Activated CD4-positive, alpha-beta T cell treated with anti-CD3 and anti-CD28 coated beads, Interleukin-2, amount 50 U/mL, for 24 hours (primary cell): ENCODE measurements at places on chromosomes 1 and 21.

DNA sequence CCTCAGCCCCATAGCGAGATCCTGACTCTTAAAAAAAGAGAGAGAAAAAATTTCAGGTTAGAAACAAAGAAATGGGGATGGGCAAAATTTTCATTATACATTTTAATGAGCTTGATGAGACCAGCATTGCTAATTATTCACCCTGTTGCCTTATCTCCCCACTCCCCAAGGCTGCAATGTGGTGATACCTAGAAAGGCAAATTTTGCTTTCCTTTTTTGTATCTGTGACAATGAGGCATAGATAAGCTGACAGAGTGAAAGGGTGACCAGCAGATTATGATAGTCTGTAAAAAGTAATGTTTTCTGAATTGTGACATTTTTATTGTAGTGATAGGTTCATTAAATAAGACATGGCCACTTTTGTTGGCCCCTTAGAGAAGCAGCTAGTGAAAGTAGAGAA, 12.9 kb downstream of the SRRM1 start:
- DNase-seq: no peak

DNA sequence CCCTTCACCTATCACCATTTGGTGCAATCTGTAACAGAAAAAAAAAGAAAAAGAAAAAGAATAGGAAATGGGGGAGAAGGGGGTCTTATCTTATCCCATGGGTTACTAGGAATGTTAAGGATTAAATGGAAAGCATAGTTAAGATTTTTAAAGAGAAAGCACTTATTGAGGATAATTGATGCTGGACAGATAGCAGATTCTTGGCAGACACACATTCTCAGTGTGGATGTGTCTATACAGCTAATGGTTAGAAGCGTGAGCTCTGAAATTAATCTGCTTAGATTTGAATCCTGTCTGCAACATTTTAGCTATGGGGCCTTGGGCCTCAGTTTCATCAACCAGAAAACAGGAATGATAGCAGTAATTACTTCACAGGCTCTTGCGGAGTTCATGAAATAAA, 67.1 kb downstream of the SSBP3 start:
- DNase-seq: no peak

DNA sequence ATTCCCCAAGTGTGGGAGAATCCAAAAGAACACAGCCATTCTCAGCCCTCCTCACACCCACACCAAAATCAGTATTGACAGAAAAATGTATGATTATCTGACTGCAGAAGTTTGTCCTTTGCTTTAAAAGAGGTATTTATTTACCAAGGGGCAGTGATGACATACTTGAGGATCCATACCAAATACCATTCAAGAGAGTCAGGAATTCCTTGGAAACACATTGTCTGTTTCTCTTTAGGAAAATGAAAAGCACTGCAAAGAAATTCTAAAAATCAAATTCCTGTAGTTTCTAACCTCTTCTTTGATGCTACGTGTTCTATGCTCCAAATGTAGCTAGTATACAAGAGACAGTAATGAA, 509.6 kb upstream of the CXADR start:
- no peak for DNase-seq

GRCh38 chr1:15962176-15962575, 13.7 kb downstream of the ZBTB17 start:
- DNase-seq: no peak

GRCh38 chr1:30366911-30367310, 356.5 kb downstream of the MATN1 start:
- no peak for DNase-seq

- no peak for DNase-seq
Observed at GRCh38 chr1:176853503-176853902, 311.0 kb downstream of the ASTN1 start.

DNA sequence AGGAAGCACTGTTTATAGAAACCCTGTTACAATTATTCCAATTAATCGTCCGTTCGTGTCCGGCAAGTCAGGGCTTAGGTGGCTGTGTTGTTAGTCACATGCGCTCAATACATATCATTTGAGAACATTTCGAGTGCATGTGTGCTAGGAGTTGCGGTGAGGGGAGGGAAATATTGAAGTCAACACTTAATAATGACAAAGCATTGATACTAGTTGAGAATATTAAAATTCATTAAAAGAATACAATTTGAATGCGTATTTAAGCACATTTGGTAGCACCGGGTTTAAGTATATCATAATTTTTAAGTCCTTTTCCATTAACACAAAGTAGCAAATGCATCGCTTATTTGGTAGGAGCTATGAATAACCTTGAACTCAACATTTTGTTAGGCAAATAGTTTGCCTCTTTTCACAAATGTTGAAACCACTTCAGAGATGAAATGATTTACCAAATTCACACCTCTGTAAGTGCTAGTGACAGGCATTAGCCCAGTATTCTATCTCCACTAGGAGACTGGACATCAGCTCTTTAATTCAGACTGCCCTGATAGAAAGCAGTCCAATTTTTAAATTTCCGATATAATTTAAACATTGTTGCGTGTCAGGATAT, 1.1 kb upstream of the SERBP1 start:
- DNase-seq: no peak

- DNase-seq: no peak
Observed at GRCh38 chr1:29645586-29645985, 409.3 kb downstream of the PTPRU start.

DNA sequence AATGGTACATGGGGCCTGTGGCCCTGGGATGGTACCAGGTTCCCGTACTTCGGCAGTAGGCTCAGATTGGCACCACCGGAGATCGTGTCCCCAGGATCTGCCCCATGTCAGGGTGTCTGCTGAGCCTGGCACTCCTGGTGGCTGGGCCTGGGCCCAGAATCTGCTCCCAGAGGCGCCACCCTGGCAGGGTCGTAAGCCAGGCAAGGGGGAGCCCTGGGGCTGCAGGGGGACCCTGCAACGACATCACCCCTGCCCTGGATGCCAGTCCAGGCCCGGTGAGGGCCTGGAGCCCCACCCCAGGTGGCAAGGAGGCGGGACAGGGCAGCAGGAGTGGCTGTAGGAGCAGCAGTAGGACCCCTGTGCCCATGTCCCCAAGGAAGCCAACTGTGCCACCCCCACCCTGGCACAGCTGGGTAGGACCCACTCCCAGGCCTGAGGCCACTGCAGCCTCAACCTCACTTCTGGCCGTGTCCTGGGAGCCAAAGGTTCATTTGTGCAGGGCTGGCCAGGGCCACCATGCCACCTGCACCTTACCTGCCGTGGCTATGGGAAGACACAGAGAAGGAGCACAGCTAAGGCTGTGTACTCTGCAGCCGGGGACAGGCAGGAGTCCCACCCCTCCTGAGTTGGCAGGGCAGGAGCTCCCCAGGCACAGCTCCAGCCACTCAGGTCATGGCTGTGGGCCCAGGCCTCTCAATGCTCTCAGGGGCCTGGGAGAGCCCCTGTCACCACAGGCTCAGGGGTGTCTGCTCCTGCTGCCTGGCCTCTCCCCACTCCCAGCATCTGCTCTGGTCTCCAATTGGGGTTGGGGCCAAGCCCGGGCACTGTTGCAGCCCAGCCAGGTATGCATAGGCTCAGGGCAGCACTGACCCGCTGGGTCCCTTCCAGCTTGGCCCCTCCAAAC, 141.7 kb downstream of the EIF4G3 start:
- no peak for DNase-seq

DNA sequence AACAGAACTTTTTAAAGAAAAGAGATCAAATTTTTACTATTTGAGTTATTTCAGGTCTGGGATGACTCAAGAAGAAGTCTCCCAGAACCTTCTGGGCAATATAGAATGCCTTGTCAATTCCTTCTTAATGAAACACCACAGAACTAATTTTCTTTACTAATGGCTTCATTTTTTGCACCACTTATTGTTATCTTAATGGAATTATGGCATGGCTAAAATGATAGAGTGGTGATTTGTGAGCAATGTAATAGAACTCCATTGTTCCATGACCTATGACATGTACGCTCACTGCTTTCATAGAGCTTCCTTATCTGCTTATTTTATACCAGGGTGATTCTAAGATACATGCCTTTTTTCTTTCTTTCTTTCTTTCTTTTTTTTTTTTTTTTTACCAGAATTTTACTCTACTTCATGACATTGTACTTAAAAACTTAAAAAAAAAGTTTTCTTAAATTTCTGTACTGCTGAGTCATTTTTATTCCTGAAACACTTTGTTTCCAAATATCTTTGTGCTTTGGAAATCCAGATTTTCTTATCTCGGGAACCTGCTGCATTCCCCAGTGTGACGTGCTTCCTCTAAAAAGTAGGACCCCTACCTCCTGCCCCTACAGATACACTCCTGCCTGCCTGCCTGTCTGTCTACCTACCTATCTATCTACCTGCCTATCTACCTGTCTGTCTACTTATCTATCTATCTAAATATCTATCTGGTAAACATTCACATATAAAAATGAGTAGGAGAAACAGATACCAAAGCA, 284.9 kb downstream of the PBX1 start:
- no peak for DNase-seq

DNA sequence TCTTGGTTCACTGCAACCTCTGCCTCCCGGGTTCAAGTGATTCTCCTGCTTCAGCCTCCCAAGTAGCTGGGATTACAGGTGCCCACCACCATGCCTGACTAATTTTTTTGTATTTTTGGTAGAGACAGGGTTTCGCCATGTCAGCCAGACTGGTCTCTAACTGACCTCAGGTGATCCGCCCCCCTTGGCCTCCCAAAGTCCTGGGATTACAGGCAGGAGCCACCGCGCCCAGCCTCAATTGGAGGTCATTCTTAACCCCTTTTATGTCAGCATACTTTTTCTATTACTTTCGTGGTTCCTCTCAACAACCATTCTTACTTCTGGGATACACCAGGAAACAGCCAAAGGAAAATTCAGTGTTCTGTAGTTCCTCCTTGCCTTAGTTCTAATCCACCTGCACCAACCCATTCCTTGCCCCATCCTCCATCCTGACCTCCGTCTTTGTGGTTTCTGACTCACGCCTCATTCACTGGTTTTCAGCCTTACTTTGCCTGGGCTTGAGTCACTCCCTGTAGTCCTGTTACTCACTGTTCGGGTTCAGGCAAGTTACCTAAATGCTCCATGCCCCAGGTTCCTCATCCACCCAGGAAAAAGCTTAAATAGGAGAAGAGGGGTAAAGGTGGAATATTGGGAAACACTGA, 12.9 kb upstream of the BCL10 start:
- no peak for DNase-seq

DNA sequence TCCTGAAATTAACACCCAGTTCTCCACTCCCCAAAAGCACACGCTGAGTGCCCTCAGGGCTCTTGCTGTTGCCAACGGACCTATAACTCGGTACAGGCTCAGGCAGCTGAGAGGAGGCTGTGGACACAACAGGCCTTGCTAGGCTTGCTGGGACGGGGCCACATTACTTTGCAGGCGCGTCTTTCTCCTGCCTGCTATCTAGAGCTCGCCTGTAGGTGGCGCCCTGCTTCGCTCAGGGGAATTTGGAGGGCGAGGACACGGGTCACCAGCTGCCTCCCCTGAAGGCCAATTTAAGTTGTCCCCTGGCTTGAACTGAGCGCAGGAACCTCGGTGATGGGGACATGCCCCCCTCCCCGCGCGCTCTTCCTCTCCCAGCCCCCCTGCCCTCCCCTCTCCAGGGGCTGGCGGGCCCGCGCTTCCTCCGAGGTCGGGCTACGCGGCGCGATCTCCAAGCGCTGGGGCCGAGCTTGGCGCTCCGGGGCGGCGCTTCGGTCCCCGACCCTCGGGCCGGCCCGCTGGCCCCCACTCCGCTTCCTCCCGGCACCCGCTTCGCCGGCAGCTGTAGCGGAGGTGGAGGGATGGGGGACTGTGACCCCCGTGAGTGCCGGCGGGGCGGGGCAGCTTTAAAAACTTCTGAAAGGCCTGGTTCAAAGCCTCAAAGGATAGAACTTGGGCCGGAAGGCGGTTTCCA, 32.4 kb upstream of the NFIA start:
- DNase-seq: peak; percentile 81

- no peak for DNase-seq
Observed at GRCh38 chr1:11569954-11570353, 84.3 kb downstream of the FBXO2 start.

GRCh38 chr1:66239834-66240233, 294.1 kb upstream of the SGIP1 start:
- no peak for DNase-seq

DNA sequence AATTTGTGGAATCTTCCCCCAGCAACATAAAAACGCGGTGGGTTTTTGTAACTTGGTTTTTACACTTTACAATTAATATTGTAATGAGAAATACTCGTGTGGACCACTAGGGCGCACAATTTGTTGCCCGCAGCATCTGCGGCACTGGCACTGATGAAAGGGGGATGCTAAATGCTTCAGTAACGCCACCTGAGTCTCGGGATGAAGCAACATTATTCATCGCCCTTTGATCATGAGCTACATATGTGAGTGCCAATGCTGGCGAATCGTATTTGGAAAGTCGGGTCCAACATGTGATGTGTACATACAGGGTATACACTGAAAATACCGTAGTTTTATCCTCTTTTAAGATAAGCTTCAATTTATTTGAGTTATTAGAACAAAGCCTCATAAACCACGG, 34.2 kb upstream of the COX20 start:
- peak; percentile 45 for DNase-seq

- DNase-seq: no peak
Observed at GRCh38 chr1:38336961-38337360, 290.4 kb upstream of the POU3F1 start.

GRCh38 chr1:6004412-6005123, 12.3 kb upstream of the NPHP4 start:
- DNase-seq: no peak

DNA sequence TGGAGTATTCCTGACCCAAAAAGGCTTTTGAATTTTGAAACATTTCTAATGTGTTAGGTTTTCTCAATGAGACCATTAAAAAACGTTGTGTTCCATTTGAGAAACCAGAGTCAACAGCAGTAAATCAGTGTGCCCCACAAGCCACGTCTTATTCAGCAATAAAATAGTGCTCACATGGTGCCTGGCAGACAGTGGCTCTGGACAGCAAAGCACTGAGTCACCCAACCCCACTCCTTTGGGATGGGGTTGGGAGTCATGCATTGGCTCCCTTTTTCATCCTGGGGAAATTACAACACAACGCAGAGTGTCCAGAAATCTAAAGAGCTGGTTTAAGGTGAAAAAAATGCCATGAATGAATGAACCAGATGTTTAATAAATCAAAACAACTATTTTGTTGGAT, 46.5 kb downstream of the KCNJ15 start:
- no peak for DNase-seq

- no peak for DNase-seq
Observed at GRCh38 chr1:11529330-11529729, 50.4 kb downstream of the DISP3 start.

DNA sequence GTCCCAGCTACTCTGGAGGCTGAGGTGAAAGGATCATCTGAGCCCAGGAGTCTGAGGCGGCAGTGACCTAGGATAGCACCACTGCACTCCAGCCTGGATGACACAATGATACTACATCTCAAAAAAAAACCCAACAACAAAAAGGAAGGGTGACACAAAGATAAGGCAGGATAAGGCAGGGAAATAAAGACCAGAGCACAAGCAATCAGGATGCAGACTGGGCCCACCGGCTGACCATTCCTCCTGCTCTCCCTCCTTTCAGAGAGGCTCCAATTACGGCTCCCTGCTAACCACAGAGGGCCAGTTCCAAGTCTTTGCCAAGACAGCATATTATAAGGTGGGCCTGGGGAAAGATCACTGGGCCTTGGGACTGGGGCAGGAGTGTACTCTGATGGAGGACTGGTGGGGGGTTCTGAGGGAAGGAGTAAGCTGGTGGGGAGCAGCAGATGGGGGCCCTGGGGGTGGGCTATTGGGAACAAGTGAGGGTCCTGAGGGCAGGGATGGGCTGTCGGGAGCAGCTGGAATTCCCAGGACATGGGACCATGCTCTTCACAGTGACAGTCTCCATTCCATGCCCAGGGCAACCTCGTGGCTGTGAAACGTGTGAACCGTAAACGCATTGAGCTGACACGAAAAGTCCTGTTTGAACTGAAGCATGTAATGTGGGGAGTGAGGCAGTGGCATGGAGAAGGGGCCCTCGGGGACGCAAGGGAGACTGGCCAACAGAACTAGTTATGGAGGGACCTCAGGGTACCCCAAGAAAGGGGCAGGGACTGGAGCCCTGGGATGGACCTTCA, 7.3 kb downstream of the NPR1 start:
- DNase-seq: no peak
